Daoy (cell line): ENCODE measurements at places on chromosomes 4 and X.
A peak's percentile ranks its signal among the peaks of the same experiment; 100 is the strongest.

DNA sequence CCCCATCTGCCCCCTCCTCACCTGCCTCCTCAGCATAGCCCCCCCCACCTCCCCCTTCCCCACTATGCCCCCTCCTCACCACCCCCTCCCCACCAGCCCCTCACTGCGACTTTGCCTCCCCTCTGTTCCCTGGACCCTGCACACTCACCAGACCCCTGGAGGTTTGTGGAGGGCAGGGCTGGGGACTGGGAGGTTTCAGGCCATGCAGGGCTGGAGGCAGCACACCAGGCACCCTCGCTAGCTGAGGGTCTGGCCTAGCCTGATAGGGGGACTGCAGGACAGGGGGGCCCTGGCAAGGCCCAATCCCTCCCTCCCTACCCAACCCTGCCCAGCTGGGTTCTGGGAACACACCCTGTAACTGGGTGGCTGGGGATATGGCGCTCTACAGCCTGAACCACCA lies 28.0 kb downstream of the TACC3 start:
- DNase-seq, result no peak

GRCh38 chr4:3865986-3866812 lies 100.0 kb downstream of the ADRA2C start:
- no peak for DNase-seq

GRCh38 chrX:120377715-120378114 lies 15.8 kb downstream of the ATP1B4 start:
- DNase-seq, result no peak

- peak; percentile 12 for DNase-seq
Observed at GRCh38 chr4:148443512-148444295, 1.5 kb upstream of the NR3C2 start.

- DNase-seq, result peak; percentile 49
Observed at GRCh38 chr4:79682161-79682560, 274.1 kb upstream of the GK2 start.

GRCh38 chr4:176850436-176850835 lies 57.7 kb upstream of the VEGFC start:
- no peak for DNase-seq

- DNase-seq, result no peak
Observed at GRCh38 chr4:24632011-24632410, 47.7 kb upstream of the DHX15 start.

DNA sequence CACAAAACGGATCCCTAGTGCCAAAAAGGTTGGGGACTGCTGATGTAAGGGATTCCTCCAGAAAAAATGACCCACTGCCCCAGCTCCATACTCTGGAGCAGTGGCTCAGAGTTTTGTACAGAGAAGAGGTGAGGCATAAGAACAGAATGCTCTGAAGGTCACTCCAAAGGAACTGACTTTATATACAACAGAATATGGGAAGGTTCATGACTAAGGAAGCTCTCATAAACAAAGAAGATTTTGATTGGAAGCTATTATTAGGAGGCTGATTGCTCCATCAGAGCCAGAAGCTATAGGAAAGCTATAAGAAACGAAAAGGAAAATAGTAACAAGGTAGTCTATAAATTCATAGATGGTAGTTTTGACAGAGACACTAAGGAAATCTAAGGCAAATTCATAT lies 203.1 kb downstream of the SLC7A11 start:
- DNase-seq, result no peak

GRCh38 chrX:107135049-107135964 lies 16.7 kb upstream of the RBM41 start:
- DNase-seq, result peak; percentile 49

- no peak for DNase-seq
Observed at GRCh38 chr4:76751612-76752343, 146.2 kb downstream of the SOWAHB start.

- DNase-seq, result no peak
Observed at GRCh38 chrX:153614818-153615217, 15.9 kb upstream of the CCNQ start.

DNA sequence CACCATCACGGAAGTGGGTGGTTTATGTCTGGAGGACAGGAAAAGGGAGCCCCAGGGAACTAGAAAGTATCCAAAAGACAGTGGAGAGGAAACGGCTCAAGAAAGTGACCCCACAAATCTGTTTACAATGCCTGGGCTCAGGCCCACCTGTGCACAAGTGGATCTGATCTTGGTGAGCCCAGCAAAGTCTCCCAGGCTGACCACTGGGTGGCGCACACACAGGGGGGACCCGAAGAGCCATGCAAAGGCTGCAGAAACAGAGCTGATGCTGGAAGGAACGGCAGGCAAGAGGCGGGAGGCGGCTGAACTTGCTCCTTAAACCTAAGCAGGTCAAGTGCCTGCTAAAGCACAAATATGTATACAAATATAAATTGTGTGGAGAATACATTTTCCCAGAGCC lies 9.6 kb downstream of the HAUS7 start:
- DNase-seq, result peak; percentile 41

DNA sequence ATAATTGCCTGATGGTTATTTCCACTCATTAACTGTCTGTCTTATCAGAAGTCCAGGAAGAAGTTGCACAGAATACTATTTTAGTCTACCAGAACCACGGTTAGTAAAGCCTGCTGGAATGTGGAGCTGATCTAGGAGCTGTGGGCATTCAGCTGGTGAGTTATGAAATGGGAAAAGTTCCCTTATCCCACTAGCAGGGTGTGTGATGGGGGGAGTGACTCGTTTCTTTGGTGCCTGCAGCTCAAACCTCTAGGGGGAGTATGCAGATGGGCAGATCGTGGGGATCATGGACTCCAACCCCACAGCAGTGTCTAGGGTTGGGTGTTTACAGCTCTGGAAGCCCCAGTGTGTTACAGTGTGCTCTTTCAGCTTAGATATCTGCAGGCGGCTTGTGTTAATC lies 305.7 kb upstream of the BOD1L1 start:
- DNase-seq, result no peak

DNA sequence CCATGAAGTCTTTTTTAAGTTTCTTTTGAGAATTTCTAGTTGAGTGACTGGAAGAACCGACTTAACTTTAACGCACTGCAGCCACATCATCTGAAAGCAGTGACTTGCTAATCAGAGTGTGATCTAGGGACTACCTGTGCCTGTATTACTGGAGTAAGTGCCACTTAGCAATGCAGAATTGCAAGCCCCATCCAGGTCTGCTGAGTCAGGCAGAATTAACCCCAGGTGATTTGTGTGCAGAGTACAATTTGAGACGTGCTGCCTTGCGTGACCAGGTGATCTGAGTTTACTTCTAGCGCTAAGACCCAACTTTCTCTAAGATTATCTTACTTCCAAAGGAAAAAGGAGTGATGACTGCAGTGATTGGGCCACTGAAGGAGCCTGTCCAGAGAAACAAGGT lies 85.3 kb downstream of the CLCN4 start:
- DNase-seq, result no peak

DNA sequence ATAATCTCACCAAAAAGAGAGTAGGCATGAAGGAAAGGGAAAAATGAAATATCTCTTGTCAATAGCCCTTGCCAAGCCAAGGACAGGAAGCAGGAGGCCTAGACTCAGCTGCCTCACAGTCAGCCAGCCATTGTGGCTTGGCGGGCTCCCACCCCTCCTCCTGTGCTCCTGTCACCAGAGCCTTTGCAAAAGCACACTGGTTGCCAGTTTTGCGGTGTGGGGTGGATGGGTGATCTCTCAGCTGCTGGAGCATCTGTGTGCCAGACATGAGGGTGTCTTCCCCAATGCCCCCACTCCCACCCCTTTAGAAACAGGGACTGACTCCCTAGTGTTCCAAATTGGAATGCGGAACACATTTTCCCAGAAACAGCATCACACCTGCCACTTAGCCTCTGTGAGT lies 26.1 kb downstream of the ARHGEF6 start:
- DNase-seq, result no peak

DNA sequence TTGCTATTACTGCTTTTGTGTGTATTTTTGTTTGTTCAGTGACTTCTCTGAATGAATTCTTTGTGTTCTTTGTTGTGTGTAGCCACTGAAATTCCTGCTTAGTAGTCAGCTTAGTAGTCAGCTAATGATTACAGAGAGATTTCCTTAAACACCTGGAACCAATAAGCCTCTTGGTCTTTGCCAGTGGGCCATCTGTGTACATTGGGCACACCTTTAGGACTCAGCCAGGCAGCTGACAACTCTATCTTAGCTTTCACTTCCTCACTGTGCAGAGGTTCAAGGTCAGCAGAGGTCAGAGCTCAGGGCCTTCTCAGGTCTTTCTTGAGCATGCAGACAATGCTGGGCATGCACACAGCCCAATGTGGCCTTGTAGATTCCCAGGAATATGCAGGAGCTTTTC lies 59.3 kb downstream of the RWDD4 start:
- DNase-seq, result no peak

- no peak for DNase-seq
Observed at GRCh38 chrX:146934256-146934655, 119.7 kb upstream of the CXorf51A start.

GRCh38 chr4:151753056-151753455 lies 7.8 kb downstream of the GATB start:
- DNase-seq, result peak; percentile 17

DNA sequence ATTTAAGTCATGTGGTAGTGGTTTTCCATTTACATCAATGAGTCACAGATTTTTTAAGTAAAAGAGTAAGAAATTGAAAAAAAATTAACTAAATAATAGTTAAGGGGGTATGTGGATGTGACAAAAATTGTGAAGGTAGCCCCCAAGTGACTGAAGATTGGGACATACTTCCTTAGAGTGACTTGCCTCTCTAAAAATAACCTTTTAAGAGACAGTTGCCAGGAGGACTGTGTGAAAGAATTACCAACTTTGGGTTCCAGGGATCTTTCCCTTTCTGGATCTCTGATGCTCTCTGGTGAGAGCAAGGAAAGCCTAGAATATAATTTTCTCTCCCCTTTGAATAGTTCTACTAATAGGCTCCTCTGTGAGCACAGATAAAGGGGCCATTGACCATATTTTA lies 42.7 kb downstream of the NHSL2 start:
- DNase-seq, result no peak

DNA sequence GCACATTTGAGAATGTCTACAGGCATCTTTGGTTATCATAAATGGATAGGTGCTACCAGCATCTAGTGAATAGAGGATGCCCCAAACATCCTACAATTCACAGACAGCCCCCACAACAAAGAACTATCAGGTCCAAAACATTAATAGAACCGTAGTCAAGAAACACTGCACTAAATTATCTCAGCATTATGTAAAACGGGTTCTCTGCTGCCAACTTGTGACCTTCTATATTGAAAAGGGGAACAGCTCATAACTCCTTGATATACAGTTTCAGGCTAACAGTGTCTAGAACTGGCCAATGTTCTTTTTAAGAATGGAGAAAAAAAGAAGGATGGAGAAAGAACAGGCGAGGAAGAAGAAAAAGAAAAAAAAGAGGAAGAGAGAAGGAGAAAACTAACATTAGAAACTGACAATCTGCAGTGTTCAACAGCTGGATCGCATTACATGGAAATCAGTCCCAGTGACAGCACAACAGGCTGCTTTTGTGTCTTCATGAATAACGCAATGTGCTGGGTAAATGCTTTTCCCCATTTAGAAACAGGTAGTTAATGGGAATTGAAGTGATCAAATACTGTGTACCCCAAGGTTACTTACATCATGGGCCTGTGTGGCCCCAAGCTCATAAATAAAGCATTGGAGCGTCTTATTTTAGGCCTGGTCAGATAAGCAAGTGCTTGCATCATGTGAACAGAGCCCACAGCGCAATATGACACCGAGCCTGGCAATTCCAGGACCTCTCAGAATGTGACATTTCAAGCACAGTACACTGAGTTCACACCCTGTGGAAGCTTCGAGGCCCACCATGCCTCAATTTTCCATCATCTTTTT lies 339.5 kb downstream of the DHX15 start:
- DNase-seq, result no peak

DNA sequence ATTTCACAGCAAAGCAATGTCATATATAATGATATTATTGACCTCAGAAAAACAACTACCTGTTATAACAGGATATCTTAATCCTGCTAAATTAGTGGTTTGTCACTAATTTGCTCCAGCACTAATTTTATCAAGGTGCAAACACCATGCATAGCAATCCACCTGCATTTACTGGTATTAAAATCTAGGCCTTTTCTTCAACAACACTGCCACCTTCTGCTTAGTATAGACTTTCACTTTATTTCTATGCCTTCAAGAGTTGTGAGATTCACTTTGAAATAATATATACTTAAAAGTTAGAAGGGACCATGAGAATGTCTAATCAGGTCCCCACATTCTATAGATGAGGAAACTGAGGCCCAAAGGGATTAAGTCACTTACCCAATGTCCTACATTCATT lies 82.1 kb upstream of the IQCM start:
- DNase-seq, result peak; percentile 1

- DNase-seq, result peak; percentile 29
Observed at GRCh38 chrX:103211012-103211715, 3.7 kb upstream of the BEX4 start.

- DNase-seq, result no peak
Observed at GRCh38 chr4:1984406-1985191, 24.2 kb downstream of the NELFA start.

GRCh38 chr4:88705805-88706492 lies 8.3 kb upstream of the NAP1L5 start:
- no peak for DNase-seq

DNA sequence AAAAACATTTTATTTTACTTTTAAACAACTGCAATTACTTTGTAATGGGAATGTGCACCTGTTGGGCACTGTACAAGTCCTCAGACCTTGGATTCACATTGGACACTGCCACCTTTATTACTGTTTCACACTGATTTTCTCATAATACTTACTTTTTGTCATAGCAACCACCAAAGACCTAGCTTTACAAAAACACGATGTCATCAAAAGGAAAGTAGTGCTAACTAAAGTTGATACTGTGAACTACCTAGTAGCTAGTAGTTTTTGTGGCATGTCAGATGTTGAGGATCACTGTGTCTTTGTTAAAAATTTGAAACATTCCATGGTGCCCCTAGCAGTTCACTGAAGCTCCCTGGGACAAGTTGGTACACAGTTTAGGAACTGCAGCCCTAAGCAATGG lies 62.9 kb upstream of the HOPX start:
- DNase-seq, result no peak

GRCh38 chr4:17009871-17010367 lies 111.5 kb upstream of the LDB2 start:
- no peak for DNase-seq

DNA sequence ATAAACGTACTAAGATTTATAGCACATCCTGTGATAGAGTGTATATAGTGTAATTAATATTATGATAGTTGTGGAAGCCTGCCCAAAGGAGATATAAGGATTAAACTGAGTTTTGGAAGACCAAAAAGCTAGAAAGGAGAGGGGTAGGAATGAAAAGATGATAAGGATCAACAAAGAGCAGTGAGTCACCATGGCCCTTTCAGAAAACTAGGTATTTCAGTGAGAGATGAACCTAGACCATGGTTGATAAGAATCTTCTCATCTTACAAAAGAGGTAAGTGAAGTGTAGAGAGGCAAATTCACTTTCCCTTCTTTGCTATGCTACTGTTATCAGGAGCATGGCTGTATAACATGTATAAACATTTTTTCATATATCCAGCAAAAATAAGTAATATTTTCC lies 133.8 kb upstream of the PLAC1 start:
- no peak for DNase-seq

- DNase-seq, result no peak
Observed at GRCh38 chr4:33711826-33712225, 2532.5 kb downstream of the ARAP2 start.

GRCh38 chr4:186657764-186658163 lies 65.9 kb downstream of the FAT1 start:
- no peak for DNase-seq
